CD4-positive, alpha-beta T cell treated with Interleukin-15 for 1 hour (primary cell): ENCODE measurements at places on chromosomes 13 and 19.
A peak's percentile ranks its signal among the peaks of the same experiment; 100 is the strongest.

DNA sequence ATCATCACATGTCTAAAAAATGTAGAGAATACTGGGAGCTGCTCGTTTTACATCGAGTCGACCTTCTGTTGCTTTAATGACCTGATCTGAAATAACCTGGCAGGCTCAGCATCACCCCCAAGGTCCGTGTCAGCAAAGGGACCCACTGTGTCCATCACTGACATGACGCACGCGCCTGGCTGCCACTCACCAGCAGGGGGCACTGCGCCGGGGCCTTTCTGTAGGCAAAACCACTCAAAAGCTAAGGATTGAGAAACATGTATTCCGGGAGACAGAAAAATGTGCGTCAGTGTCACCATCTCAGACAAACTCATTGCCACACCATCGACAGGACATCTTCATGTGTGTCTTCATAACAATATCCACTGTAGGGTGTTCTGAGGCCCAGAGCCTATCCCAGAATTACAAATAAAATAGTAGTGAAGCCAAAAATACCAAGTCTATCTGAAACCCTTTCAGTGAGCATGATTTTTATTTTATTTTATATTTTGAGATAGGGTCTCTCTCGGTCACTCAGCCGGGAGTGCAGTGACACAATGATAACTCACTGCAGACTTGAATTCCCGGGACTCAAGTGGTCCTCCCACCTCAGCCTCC, 130.3 kb upstream of the LSM14A start:
- peak; percentile 50 for DNase-seq

DNA sequence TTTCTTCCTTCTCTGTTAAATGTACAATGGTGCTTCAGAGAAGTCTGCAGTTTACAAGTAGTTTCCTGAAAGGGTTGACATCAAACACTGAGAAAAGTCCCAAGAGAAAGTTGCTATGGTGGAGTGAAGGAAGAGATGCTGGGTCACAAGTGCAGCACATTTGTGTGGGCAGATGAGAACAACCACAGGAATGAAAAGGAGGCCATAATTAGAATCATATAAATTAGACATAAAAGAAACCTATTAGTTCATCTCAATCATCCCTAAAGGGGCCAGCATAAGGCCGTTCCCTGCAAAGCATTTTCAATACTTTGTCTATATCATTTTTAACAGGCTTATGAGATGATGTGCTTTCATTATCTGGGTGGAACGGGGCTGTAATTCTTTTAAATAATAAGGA, 359.2 kb downstream of the IRS2 start:
- DNase-seq, result no peak

DNA sequence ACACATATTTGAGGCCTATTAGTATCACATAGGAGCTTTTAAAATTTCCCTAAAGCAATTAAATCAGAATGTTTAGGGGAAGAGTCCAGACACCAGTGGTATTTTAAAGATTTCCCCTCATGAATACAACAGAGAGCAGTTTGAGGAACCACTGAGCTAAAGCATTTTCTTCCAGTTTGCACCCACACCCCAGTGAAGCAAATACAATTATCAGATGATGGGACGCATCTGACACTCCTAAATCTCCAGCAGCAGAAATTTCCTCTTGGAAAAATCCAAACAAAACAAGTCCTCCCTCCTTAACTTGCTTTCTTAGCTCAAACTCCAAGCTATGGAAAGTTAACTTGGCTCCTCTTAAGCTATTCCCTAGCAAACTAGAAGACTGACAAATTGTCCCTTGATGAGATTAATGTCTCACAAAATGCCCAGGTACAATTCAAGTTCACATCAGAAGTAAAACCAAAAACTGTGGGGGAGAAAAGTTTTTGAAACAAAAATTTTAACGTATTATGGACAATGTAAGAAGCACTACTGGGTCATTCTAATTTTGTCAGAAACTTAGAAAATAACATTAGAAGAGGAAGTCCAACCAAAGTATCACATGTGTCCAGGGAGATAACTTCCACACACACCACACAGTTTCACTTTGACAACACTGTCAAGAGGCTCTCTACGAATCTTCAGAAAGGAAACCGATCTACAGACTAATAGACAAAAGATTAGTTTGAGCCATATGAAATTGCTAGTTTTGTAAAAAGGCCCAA, 74.1 kb downstream of the ABCC4 start:
- no peak for DNase-seq

DNA sequence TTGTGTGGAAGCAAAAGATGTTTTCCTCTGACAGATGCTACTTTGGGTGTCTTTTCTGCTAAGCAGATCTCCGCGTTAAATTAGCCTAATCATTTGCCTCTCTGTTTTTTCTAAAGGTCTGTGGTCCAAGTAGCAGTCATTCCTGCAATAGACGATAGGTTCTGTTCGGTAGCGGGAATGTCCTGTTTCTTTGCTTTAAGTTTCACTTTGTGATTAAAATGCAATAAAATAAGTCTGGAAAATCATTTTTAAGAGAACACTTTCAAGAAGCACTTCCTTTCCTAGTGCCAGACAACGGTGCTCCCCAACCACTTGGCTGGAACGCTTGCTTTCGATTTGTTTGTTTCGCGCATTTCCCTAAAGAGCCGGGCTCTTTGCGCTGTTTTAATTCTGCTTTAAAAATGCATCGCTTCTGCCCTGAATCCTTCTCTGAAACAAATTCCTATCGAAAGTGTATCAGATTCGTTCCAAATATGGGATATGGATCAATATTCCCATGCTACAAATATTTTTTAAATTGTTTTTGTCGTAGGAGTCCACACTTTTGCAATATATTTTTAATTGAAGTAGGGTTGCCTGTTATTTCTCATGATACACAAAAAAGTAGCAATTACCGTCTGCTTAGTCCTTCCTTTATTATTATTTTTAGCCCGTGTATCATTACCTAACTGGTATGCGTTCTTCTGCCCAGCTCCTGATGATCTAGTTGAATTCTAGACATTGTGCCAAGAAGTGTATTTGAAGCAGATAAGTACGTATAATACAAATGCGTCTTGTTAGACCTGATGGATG, 14.2 kb downstream of the ZIC2 start:
- no peak for DNase-seq
